ENCODE measurements at places on chromosomes 1 and 21. TPM values are rescaled to one million over a fixed set of nuclear protein-coding genes. Genes with fewer than 3 reads are reported as not detected.

The PPIAL4G gene
- 0.08 TPM for polyA plus RNA-seq

The FCRL4 gene
- not detected for polyA plus RNA-seq

The SPRR3 gene
- polyA plus RNA-seq, result 0.27 TPM

The TLCD4 gene
- 10.1 TPM for polyA plus RNA-seq

The ARHGEF19 gene
- 2.3 TPM for polyA plus RNA-seq

The CELA3B gene
- not detected for polyA plus RNA-seq

The LCE2B gene
- not detected for polyA plus RNA-seq

The AMY2A gene
- not detected for polyA plus RNA-seq

The PRDM15 gene
- 5.2 TPM for polyA plus RNA-seq

The SLAMF1 gene
- 0.08 TPM for polyA plus RNA-seq

The ANGPTL3 gene
- 0.12 TPM for polyA plus RNA-seq

The PM20D1 gene
- polyA plus RNA-seq, result 0.22 TPM

The TRPM2 gene
- polyA plus RNA-seq, result 0.74 TPM

The MYOG gene
- polyA plus RNA-seq, result 356 TPM

The NBPF10 gene
- 1.3 TPM for polyA plus RNA-seq

The TSPAN1 gene
- not detected for polyA plus RNA-seq

The ADGRL4 gene
- polyA plus RNA-seq, result 19.7 TPM

The C1orf116 gene
- 3.1 TPM for polyA plus RNA-seq

The ERICH3 gene
- polyA plus RNA-seq, result 0.04 TPM

The ANKRD65 gene
- polyA plus RNA-seq, result 14.7 TPM

The KIF2C gene
- 8.2 TPM for polyA plus RNA-seq

The CCDC17 gene
- polyA plus RNA-seq, result 1.5 TPM

The CLEC20A gene
- polyA plus RNA-seq, result not detected

The ALPL gene
- polyA plus RNA-seq, result 2.6 TPM

The S100A7A gene
- polyA plus RNA-seq, result not detected

The PTGS2 gene
- 2.3 TPM for polyA plus RNA-seq

The SLC16A1 gene
- polyA plus RNA-seq, result 40.1 TPM

The OR2T11 gene
- not detected for polyA plus RNA-seq

The S100A7 gene
- not detected for polyA plus RNA-seq

The VCAM1 gene
- polyA plus RNA-seq, result 14.6 TPM

The KCNK1 gene
- 3.0 TPM for polyA plus RNA-seq

The CA14 gene
- 4.7 TPM for polyA plus RNA-seq

The RSPO1 gene
- polyA plus RNA-seq, result 0.09 TPM

The CFHR1 gene
- polyA plus RNA-seq, result 0.98 TPM

The C1orf56 gene
- polyA plus RNA-seq, result 5.1 TPM

The OPN3 gene
- 19.3 TPM for polyA plus RNA-seq

Data from muscle of back (tissue), 13 donors.